Stimulated activated CD8-positive, alpha-beta memory T cell treated with anti-CD3 and anti-CD28 coated beads, Interleukin-7, amount 100 ng/mL, for 1 hour (primary cell): ENCODE measurements at places on chromosomes 1 and 21.
A peak's percentile ranks its signal among the peaks of the same experiment; 100 is the strongest.

GRCh38 chr1:112493351-112493750 is 15.4 kb upstream of the WNT2B start:
- no peak for DNase-seq

- no peak for DNase-seq
Observed at GRCh38 chr1:60563777-60564535, 490.4 kb upstream of the C1orf87 start.

GRCh38 chr1:25538191-25538767 is 5.1 kb upstream of the LDLRAP1 start:
- DNase-seq, result no peak

DNA sequence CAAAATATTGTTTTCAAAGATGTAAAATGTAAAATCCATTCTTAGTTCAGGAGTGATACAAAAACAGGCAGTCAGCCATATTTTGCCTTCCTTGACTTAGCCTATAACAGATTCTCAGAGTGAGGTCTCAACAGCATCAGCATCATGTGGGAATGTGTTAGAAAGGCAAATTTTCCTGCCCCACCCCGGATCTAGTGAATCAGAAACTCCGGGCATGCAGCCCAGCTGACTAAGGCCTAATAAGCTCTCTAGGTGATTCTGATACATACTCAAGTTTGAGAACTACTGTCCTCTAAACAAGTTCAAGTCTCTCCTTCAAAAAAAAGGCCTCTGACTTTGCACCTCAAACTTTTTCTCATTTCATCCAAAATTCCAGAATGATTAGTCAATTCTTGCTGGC is 46.9 kb upstream of the PRRC2C start:
- no peak for DNase-seq

DNA sequence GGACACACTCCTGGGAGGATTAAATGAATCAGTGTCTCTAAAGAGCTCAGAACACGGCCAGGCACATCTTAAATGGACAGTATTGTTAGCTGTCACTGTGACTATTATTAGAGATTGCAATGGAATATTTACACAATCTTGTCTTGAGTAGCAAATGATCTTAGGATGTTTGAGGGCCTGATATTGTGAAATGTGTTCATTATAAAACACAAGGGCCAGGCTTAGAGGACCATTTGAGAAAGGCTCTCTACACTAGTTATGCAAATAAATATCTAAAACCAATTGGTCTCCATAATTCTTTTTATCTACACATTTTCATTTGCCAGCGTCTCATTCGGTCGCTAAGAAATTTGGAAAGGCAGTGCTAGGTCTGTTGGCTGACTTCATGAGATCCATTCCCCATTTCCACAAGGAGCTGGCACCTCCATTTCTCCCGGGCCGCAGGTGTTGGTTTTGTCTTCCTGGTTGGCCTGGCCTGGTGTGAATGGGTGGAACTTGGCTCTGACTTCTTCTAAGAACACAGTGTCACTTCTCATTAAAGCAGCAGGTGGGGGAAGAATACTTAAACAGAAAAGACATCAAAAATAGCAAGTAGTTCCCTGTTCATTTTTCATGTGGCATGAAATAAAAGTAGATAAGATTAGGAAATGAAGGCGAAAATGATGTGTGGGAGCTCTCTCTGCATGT is 56.0 kb upstream of the PLXNA2 start:
- no peak for DNase-seq

DNA sequence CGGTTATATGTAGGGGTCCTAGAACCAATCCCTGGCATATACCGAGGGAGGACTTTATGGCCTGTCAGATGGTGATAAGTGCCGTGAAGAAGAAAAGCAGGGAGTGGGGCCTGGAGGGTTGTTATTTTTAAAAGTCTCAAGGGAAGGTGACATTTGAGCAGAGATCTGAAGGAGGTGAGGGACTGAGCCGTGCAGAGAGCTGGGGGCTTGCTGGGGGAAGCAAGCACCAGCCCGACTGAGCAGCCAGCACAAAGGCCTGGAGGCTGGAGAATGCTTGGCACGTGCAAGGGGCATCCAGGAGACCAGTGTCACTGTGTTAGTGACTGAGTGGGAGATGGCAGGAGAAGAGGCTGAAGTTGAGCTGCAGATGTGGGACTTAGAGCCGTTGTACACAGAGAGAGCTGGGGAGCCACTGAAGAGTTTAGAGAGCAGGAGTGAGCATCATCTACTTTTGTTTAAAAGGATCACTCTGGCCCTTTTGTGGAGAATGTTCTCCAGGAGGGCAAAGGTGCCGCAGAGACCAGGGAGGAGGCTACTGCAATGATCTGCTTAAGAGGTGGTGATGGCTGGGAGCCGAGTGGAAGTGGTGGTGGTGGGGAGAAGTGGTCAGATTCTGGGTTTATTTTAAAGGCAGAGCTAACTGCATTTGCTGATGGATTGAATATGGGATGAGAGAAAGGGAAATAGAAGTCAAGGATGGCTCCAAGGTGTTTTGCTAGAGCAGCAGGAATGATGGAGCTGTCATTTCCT is 31.2 kb downstream of the PTPRU start:
- DNase-seq, result no peak

- no peak for DNase-seq
Observed at GRCh38 chr1:35115459-35116383, 36.5 kb downstream of the ZMYM1 start.

- no peak for DNase-seq
Observed at GRCh38 chr1:162416909-162417308, 5.0 kb upstream of the SH2D1B start.

DNA sequence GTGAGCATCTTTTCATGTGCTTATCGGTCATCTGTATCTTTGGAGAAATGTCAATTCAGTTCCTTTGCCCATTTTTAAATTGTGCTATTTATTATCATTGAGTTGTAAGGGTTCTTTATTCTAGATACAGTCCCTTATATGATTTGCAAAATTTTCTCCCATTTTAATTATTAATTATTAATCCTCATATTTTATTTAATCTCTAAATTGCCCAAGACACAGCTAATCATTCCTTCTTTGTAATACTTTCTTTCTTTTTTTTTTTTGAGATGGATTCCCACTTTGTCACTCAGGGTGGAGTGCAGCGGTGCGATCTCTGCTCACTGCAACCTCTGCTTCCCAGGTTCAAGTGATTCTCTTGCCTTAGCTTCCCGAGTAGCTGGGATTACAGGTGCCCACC is 13.1 kb upstream of the TENT5B start:
- no peak for DNase-seq

DNA sequence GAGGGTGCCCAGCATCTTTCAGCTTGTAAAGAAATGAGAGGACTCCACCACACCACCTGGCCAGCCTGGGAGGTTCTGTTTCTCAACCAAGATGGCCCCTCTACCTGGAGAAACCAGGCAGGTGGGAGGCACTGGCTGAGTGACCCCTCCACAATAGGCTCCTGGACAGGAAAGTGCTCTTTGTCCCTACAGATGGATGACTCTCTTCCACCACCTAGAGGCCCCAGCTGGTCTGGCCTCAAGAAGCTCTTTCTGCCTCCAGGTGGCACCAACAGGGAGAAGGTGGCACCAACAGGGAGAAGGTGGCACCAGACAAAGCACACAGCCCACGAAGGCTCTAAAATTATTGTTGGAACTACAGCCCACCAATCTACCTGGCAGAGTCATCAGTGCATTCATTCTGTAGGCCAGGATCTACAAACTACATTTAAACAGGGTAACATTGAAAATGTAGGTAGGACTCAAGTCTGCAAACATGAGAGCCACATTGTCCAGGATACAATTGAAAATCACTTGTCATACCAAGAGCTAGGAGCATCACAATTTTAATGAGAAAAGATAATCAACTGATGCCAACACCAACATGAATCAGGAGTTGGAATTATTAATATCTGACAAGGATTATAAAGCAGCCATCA is 14.4 kb downstream of the TMPRSS3 start:
- peak; percentile 11 for DNase-seq

DNA sequence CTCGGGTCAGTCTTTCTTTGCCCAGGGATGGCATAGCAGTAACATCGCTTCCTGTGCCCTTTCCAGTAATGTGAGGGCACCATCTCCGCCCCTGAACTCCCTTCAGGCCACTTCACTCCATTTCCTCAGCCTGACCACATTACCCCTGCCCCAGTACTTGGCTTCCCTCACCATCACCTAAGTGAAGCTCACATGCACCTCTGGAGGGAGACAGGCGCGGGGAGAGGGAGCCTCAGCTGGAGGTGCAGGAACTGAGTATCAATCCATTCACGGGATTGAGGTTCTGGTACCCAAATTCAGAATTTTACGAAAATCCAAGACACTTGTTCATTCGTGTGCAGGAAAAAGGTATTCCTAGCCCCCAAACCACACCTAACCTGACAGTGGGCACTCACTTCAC is 540.4 kb downstream of the KIF26B start:
- DNase-seq, result no peak

DNA sequence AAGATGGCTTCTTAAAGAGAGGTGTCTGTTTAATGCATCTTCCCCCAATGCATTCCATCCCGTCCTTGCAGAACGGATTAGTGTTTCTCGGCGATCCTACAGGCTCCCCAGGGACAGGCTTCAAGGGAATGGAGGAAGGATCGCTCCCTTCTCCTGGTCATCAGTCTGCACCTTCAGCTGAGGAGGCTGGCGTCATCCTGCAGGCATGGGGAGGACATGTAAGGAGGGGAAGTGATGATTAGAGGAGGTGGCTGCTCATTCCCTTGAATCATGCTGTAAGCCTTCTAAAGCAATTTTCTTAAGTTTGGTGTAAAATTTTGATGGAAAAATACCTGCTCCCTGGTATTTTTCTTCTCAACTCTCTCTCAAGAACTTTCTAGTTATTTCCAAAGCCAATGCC is 603.6 kb downstream of the NPHP4 start:
- no peak for DNase-seq

- DNase-seq, result no peak
Observed at GRCh38 chr1:6116137-6116536, 64.0 kb downstream of the CHD5 start.

DNA sequence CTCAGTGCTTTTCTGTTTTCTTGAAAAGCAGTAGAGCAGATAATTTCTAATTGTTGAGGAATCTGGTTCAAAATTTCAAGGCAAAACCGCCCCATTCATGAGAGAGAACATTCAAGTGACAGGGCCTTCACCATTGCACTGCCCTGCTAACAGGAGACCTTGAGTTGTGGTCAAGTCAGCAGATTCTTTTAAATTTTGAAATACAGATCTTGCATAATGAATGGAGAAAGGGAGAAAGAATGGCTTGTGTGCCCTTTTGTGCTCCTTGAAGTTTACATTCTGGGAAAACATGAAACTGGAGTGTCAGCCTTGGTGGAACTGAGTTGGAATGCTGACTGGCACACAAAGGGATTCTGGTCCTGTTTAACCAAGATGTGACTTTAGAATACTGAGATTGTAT is 164.5 kb upstream of the UBE2U start:
- DNase-seq, result no peak

DNA sequence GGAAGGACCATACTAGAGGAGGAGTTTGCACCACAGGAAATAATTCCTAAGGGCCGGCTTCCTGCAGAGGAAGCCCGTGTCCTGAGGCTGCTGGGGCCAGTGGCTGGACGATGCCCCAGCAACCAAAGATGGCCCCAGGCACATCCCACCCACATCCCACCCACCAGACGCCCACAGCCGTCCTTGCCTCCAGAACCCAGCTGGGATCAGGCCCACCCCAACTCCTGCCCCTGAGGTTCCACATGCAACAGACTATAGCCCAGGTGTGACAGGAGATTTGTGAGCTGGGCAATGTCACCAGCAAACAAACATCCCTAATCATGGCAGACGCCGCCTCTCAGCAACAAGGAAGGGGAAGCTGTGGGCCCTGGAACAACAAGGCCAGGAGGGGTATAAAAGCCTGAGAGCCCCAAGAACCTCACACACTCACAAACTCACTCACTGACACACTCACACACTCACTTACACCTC is at the start of gene KRTAP10-9:
TSS of gene KRTAP10-9 (plus strand) at position 421 of the 471 bp plus-strand sequence. CDS start 79 bp downstream, outside the sequence.
- no peak for DNase-seq

DNA sequence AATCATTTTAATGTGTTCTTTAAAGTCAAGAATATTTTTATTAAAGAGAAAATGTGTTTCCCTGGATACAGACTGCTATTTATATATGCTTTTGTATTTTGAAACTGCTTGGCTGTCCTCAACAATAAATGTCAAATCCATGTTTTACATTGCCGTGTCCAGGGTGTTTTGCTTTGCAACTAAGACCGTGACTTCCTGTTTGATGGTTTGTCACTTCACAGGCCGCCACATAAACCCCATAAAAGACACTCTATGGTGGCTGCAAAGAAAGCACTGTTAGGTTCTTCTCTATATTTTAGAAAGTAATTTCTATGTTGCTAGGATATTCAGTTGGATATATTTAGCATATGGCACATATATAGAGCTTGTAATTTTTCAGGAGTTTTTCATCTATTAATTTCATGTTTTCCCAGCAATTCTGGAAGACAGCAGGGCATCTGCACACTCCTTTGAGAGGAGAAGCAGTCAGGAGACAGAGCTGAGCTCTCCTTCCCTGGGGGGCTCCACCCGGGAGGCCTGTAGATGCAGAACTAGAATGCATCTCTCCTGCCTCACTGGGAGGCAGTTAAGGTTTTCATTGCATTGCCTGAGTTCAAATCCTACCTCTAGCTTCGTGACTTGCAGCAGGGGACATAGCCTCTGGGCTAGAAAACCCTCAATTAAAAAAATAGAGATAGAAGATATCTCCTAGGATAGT is 33.1 kb downstream of the PRDM2 start:
- no peak for DNase-seq

DNA sequence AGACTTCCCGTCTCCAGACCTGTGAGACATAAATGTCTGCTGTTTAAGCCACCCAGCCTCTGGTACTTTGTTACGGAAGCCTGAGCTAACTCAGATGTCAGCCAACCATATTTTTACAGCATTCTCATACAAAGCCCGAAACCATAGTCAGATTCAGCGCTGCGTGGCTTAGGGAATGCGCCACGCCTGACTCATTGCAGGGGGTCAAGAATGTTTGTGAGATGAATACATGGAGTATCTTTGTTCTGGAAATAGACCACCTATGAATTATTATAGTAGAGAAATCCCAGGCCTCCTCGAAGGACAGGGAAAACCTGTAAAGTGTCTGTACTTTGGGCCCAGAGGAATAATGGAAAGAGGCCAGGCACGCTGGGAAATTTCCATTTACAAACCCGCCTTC is 434.8 kb downstream of the CAMTA1 start:
- DNase-seq, result no peak

DNA sequence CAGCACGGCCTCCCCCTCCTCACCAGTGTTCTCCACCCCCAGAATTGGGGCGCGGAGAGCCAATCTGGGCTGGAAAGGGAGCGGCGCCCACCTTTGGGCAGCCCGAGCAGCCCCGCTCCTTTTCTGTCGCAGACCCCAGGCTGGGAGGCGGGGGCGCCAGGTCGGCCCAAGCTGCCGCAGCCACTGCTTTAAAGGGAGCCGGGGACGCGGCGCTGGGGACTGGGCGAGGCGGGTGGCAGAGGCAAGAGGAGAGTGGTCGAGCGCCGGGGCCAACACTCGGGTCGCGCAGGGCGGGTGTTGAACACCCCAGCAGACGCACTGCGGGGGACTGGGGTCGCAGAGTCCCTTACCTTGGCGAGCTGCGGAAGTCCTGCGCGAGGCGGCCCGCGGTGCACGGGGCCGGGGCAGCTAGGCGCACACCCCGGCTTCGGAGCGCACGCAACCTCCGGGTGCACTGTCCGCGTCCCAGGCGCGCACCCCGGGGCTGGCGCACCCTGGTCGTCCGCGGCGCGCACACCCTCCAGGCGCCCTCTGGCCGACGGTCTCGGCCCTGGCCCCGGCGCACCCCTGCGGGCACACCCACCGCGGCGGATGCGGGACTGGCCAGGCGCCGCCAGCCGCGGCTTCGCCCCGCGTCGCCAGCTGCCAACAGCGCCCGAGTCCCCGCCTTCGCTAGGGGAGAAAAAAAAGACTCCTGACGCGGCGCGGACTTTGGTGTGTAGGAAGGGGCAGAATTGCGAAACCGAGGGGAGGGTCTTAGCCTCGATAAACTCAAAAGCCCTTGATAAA is at the start of gene KANK4:
TSS of gene KANK4 (minus strand) at position 679 of the 789 bp plus-strand sequence. CDS start 37,870 bp downstream, outside the sequence.
- no peak for DNase-seq

- no peak for DNase-seq
Observed at GRCh38 chr1:197198911-197199310, 52.4 kb upstream of the ASPM start.
